Daoy (cell line): ENCODE measurements at places on chromosomes 4 and X. TPM values are rescaled to one million over a fixed set of nuclear protein-coding genes. Genes with fewer than 3 reads are reported as not detected.

Gene EREG
- 0.06 and 0.54 TPM in 2 replicates for total RNA-seq

Gene MAPK10
- total RNA-seq: 0.06 TPM in 1 of 2 replicates, not detected in the other

Gene KCNE5
- not detected in 2 replicates for total RNA-seq

Gene MAGEA10
- not detected in 2 replicates for total RNA-seq

Gene HSD17B13
- not detected in 2 replicates for total RNA-seq

Gene CLNK
- not detected in 2 replicates for total RNA-seq

Gene AADAT
- 2.5 and 3.2 TPM in 2 replicates for total RNA-seq

Gene UCHL1
- total RNA-seq: 1,753 and 1,896 TPM in 2 replicates

Gene MAGEA1
- 2.7 and 3.3 TPM in 2 replicates for total RNA-seq

Gene SLITRK2
- total RNA-seq: not detected in 2 replicates

Gene TCEAL5
- not detected in 2 replicates for total RNA-seq

Gene NUP62CL
- total RNA-seq: 2.2 and 2.9 TPM in 2 replicates

Gene ATP2B3
- not detected in 2 replicates for total RNA-seq

Gene GAGE12H
- total RNA-seq: not detected in 2 replicates

Gene COL25A1
- total RNA-seq: 0.33 and 0.74 TPM in 2 replicates
